ENCODE measurements at places on chromosomes 4 and X.

- no peak for DNase-seq
Observed at GRCh38 chr4:150962245-150962644, 52.8 kb downstream of the LRBA start.

- DNase-seq: no peak
Observed at GRCh38 chrX:93985344-93986307, 311.6 kb downstream of the FAM133A start.

DNA sequence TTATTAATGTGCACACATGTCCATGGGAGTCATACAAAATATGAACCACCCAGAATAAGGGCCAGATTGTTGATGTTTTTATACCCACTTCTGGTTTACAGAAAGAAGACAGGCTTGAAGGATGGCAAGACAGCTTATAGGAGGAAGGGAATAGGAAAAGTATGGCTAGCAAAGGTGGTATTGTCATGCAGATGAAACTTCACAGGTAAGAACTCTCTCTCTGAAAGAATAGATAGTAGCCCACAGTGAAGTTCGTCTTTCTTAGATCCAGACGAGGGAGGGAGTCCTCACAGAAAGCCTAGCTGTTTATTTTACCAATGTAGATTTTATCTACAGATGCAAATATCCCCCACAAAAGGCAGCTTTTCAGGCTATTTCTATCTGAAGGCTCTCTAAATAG is 43.7 kb upstream of the SPIN4 start:
- DNase-seq: no peak

DNA sequence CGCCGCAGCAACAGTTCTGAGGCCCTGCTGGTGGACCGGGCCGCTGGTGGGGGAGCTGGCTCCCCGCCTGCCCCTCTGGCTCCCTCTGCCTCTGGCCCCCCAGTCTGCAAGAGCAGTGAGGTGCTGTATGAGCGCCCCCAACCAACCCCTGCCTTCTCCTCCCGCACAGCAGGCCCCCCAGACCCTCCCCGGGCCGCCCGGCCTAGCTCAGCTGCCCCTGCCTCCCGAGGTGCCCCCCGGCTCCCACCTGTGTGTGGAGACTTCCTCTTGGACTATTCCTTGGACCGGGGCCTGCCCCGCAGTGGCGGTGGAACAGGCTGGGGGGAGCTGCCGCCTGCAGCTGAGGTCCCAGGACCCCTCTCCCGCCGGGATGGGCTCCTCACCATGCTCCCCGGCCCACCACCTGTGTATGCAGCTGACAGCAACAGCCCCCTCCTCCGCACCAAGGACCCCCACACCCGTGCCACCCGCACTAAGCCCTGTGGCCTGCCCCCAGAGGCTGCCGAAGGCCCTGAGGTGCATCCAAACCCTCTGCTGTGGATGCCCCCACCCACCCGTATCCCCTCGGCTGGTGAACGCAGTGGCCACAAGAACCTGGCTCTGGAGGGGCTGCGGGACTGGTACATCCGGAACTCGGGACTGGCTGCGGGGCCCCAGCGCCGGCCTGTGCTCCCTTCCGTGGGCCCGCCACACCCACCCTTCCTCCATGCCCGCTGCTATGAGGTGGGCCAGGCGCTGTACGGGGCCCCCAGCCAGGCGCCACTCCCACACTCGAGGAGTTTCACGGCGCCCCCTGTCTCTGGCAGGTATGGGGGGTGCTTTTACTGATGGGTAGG is 6.3 kb downstream of the PRAF2 start:
- DNase-seq: no peak

DNA sequence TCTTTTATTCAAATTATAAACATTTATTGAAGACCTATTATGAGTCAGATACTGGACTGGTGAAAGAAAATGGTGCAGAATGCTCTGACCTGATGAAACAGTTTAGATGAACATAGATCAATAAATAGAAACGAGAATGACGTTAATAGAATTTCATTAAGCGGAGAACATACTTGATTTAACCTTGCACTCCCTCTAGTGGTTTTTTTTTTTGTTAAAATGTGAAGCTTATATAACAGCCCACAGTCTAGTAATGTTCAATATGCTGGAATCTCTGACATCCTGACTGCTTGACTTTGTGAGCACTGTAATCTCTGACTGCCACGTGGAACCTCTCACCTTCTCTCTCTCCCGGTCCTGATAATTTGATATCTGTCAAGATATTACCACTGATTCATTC is 32.3 kb downstream of the HDAC8 start:
- peak; percentile 1 for DNase-seq

DNA sequence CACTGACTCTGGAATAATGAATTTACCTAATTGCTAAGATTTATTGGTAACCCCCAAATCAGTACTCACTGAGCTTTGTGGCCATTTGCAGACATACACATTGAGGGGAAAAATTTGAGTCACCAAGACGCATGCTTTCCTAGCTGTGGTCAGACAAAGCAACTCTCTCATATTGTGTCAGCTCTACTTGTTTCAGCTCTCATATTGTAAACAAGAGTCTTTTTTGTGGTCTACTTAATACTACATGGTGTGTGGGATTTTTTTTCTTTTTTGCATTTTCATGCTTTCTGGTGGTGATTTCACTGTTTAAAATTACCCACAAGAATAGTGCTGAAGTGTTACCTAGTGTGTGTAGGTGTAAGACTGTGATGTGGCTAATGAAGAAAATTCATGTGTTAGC is 428.2 kb upstream of the GALNT7 start:
- no peak for DNase-seq

DNA sequence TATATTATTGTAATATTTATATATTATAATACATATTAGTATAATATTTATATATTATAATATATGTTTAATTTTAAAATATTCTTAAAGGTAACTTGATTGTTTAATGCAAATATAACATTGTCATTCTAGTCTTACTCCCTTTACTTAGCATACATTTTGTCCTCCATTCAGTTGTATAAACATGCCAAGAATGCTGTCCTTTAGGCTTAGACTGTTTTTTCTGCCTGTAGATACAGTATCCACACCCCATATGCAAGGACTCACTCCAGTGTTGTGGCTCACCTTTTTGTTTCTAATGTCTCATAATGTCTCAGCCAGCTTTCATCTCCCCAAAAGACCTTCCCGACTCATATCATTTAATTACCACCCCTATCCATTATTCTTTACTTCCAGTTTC is 2110.0 kb downstream of the PCDH7 start:
- DNase-seq: no peak

- DNase-seq: no peak
Observed at GRCh38 chr4:140256941-140257340, 103.0 kb upstream of the MAML3 start.

Measured in BJ (cell line).